Parietal lobe (tissue), 2 donors: ENCODE measurements at places on chromosomes 2 and 18. TPM values are rescaled to one million over a fixed set of nuclear protein-coding genes. Genes with fewer than 3 reads are reported as not detected.

Gene TUBB8B
- total RNA-seq: not detected

Gene SPP2
- total RNA-seq: not detected

Gene RTP5
- 3.1 TPM for total RNA-seq

Gene APOB
- total RNA-seq: 0.94 TPM
